Stimulated activated CD4-positive, alpha-beta T cell treated with anti-CD3 and anti-CD28 coated beads, Interleukin-1b, Interleukin-23, amount 100 ng/mL, for 1 hour (primary cell): ENCODE measurements at places on chromosomes 1 and 21.
A peak's percentile ranks its signal among the peaks of the same experiment; 100 is the strongest.

GRCh38 chr21:38772646-38773045, 33.1 kb upstream of the ETS2 start:
- no peak for DNase-seq

- no peak for DNase-seq
Observed at GRCh38 chr1:24679725-24680124, 36.6 kb downstream of the SRRM1 start.

DNA sequence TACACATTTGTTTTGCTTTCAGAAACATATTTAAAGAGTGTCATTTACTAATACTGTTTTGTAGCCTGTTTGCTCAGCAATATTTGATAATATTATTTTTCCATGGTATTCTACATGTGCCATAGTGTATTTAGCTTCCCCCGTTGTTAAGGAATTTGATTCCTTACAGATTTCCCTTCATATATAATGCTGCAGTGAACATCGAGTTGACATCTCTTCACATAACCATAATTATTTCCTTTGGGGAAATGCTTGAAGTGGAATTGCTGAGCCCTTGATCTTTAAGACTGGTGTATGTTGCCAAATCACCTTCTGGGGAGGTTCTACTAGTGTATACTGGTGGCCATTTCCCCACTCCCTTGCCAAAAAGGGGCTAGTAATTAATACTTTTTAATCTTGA, 42.6 kb downstream of the FAM163A start:
- DNase-seq = no peak

DNA sequence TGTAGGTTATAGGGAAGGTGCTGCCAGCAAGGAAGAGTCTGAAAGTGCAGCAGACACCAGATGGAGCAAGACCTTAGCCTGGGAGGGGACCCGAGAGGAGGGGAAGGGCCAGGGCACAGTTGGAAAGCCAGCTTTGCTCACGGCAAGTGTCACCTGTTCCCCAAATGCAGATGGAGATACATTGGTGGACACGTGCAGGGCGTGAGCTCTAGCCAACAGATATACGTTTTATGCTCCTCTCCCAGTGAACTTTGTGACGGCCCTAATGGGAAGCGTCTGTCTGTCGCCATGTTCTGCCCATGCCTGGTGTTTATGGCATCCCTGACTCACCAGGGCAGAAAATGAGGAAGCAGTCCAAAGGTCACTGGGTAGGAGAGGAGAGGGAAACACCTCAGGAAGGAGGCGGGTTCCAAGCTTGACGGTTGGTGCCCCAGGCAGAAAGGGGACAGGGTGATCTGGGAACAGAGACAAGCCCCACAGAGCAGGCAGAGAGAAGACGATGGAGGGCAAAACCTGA, 7.6 kb downstream of the GPA33 start:
- DNase-seq = no peak

- DNase-seq = no peak
Observed at GRCh38 chr1:176884286-176884685, 280.2 kb downstream of the ASTN1 start.

DNA sequence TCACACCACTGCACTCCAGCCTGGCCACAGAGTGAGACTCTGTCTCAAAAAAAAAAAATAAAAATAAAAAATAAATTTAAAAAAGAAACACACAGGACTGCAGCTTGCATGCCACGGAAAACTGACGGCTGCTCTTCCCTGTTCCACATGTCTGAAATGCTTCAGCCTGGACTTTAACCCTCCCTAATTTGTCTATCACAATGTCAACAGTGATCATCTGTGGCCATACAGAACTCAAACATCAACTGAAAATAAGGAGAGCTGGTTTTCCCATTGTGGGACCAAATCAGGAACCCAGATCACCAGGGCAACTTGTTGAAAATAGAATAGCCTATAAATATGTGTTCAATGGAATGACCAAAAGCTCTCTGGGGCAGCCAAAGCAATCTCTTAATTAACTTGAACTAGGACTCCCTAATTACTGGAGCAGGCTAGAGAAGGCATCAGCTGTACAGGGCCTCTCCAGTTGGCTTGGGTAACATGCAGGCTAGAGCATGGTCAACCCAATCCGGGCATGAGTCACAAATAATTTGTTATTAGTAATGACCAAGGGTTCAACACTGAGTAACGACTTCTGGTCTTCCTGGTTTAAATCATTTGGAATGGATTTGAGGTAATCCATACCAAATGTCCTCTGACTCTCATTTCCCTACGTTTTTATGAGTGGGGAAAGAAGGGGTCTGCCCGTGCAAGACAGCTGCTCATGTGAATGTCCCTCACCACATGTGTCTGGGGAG, 62.7 kb upstream of the KAZN start:
- no peak for DNase-seq

DNA sequence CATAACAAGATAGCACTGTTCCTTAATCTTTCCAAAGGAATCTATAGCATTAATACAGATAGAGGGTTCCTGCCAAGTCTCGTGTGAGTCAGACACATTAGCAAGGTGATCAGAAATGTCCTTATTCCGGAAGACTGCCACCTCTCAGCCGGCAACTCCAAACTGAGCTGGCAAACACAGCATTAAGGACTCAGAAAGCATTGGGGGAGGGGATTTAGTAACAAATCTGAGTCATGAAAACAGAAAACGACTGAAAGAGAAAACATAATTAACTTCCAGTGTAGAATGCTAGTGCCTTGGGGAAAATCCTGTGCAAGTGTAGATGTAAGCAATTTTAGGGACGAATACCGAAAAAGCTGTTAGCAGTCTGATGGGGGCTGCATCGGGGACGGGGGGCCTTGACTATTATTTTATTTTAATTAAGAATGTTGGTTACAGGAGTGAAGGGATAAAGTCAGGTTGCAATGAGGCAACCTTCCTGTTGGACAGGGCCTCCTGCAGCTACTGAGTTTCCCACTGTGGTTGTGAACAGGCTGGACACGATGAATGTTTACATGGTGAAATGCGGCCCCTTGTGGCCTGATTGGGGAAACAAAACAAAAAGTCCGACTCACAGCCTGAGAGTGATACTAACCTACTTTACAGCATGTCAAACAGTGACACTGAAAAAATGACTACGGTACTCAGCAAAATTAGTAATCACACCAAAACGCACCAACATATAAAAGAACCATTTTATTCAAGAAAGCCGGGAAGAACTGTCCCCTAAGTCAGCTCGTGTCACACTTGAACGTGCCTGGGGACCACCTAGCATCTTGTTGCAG, 20.7 kb downstream of the MIS18A start:
- DNase-seq = no peak

GRCh38 chr21:17185674-17186073, 327.2 kb upstream of the CXADR start:
- no peak for DNase-seq

GRCh38 chr21:39184050-39184980, 1.1 kb upstream of the PSMG1 start:
- no peak for DNase-seq

DNA sequence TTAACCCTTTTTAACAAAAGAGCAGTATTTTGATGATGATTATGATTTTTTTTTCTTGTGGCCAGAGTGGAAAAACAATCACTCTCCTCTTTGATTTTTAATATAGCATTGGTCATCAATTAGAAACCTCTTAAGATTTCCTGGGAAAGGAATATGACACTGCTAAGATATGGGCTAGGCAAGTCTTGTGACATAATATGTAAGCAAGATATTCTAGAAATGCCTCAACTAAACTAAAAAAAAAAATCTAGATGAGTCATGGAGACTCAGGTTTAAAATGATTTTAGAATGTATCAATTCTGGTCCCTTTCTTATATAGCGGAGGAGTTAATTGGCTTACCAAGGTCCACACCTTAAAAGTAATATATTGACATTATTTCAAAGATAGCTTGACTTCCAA, 60.3 kb upstream of the JUN start:
- no peak for DNase-seq

GRCh38 chr1:201556841-201557571, 18.1 kb downstream of the NAV1 start:
- no peak for DNase-seq

GRCh38 chr1:93728480-93729131, 47.0 kb upstream of the BCAR3 start:
- no peak for DNase-seq

DNA sequence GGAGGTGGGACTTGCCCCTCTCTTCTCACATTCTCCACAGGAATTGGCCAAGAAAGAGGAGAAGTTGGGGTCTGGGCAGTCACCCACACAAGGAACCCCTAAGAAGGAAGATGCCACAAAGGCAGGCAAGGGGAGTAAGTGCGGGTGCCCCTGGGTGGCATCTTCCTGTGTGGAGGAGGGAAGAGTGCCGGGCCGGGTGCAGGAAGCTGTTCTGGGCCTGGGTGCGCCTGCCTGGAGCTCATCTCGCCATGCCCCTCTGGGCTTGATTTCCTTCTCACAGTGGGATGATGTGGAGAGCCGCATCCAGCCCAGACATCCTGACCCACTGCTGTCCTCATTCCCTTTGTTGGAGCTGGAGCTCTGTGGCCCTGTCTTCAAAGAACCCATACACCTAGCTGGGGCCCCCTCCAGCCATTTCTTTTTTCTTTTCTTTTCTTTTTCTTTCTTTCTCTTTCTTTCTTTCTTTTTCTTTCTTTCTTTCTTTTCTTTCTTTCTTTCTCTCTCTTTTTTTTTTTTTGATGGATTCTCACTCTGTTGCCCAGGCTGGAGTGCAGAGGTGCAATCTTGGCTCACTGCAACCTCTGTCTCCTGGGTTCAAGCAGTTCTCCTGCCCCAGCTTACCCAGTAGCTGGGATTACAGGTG, 9.3 kb downstream of the LRRC71 start:
- DNase-seq = no peak

GRCh38 chr1:85756864-85757263, 48.6 kb upstream of the ZNHIT6 start:
- DNase-seq = no peak

DNA sequence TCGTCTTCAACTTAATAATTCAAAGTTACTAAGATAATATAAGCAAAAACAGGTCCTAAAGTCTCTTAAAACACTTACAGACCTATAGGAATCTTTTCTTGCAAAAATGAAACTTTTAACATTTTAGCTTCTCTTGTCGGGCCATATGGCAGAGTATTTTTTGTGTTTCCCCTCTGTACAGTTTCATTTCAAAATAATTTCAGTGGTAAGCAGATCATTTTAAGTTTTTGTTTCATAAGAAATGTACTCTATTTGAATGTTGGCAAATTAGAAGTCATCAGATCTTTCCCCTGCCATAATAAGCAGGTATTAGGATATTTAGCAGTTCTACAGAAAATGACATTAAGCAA, 37.9 kb downstream of the RGL1 start:
- no peak for DNase-seq

GRCh38 chr1:186772228-186772627, 56.5 kb upstream of the PLA2G4A start:
- no peak for DNase-seq

- no peak for DNase-seq
Observed at GRCh38 chr1:76247261-76247852, 172.8 kb downstream of the ST6GALNAC3 start.

DNA sequence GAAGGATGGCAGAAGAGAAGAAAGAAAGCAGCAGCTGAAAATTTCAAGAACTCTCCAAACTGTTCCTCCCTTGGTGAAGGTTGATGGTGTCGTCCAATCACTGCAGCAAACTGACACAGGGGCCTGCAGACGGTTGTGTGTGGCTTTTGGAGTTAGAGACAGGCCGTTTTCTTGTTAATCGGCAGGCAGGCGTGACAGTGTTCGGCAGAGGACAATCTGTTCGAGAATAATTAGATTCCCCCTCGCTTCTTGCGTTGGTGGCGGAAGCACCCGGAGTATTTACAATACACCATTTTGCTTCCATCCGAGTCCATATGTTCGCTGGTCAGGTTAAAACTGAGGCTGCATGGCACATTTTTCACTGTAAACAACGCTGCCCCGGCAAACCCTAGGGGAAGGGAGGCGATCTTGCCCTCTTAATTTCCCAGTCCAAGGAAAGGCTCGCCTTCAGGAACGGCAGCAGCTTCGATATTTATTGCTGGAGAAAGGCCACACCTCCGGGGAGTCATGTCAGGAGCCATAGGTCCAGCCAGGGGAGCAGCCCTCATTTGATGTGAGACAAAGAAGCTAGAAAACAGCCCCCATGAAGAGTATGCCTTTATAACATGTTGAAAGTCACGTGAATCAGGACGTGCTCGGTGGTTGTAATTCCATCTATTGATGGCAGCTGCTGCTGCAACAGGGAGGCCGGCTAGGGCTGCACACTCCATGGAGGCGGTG, 360.1 kb downstream of the SMYD3 start:
- no peak for DNase-seq

DNA sequence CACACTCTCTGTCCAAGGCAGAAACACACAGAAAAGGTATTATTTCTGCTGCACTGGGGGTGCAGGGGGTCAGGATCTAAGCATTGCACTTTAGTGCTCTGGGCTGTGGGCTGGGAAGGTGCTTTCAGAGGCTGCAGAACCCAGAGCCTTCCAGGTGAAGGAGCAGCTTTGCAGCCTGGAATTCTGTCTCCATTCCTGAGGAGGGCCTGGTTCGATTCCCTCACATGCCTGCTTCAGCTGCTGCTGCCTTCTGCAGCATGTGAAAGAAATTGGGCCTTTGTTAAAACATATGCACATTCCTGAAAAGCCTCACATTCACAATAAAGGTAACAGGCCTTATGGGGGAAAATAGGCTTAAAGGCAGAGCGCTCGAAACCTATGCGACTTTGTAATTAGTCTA, 35.9 kb downstream of the VTCN1 start:
- no peak for DNase-seq

DNA sequence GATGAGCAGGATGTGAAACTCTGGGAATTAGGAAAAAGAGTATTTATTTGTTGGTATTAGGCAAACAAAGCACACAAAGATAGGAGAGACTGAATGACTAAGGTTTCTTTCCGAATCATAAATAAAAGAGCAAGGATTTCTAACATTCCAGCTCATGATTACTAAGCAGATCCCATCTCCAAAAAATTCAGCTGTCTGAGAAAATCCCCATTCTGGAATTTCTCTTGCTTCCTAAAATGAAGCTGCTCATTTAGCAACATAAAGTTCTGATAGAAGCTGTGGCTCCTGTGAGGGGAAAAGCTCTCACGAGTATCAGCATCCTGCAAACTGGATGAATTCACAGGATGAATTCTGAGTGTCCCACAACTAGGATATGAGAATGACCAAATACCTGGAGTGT, 6.7 kb upstream of the SH2D5 start:
- no peak for DNase-seq

DNA sequence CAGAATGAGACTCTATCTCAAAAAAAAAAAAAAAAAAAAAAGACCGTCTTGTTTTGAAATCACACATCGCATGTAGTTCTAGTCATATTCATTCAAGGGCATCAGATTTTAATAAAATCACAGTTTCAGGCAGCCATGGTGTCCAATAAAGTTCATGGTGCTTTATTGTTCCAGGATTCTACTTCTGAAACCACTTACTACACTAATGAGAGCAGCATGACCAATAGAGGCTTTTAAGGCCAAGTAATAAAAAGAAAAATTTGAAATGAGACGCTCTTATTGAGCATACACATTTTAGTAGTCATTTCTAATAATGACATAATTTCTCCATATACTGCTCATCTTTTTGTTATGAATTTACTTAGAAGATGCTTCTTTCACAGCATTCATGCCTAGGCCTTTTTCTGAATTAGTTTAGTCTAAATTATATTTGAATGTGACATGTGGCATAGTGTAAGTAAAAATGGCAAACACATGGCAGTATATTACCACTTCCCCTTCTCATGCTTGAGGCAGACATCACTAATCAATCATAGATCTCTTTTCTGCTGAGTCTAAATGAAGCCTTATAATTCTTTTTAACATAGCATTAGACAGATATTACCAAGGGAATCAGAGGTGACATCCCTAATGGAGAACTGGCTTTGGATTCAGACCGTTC, 18.5 kb downstream of the NTMT2 start:
- no peak for DNase-seq

- DNase-seq = no peak
Observed at GRCh38 chr1:225736437-225737098, 41.1 kb upstream of the SRP9 start.

GRCh38 chr1:110210604-110211495, 736 bp downstream of the KCNC4 start:
- DNase-seq = peak; percentile 20
